Mammary epithelial cell (primary cell): ENCODE measurements at places on chromosomes 4 and X. TPM values are rescaled to one million over a fixed set of nuclear protein-coding genes. Genes with fewer than 3 reads are reported as not detected.

GRCh38 chrX:114611018-114611619 is 27.2 kb downstream of the HTR2C start:
- DNase-seq, result peak; percentile 17

DNA sequence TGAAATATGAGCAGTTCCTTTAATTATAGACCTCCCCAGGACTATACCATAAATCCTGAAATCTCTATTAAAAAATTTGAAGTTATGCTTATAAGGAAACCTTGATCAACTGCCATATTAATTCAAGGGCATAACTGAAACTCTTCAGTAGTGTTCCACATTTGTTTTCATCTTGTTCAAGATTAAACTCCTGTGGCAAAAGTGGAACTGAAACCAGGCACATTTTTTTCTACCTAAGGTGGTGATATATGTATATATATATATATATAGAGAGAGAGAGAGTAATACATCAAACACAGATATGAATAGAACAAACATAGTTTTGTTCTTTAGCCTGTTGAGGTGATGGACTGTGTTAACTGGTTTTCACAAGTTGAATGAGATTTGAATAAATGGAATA is 287.9 kb downstream of the DACH2 start:
- DNase-seq, result no peak

GRCh38 chr4:25379591-25379990 is 2.5 kb downstream of the ANAPC4 start:
- no peak for DNase-seq

DNA sequence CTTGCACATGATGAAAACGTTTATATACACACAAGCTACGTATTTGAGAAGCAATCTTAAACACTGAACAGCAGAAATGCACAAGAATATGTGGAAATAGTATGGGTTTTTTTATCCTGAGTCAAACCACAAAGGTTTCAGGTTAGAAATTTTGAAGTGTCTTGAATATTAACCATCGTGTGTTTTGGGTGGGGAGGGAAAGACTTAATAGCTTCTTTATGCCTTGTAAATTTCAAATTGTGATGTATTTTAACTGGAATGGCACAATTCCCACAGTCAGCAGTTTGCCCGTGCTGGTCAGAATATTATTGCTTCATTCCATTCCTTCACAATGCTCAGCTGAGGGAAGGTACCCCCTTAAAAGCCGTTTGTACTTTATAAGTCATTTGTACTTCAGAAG is 67.4 kb upstream of the WDR1 start:
- DNase-seq, result no peak

SMARCA1 gene
- total RNA-seq, result 28.8 TPM

DNA sequence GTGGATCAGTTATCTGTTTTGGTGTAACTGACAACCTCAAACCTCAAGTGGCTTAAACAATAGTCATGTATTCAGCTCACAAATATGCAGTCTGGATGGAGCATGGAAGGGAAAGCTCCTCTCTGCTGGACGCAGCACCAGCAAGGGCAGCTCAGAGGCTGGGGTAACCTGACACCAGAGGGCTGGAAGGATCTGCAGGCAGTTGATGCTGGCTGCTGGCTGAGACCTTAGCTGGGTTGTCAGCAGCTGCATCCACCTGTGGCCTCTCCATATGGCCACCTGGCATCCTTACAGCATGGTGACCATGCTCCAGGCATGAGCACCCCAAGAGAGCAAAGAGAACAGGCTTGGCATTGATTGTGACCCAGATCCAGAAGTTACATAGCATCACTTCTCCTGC is 46.7 kb downstream of the ENPP6 start:
- DNase-seq, result peak; percentile 47
